ENCODE measurements at places on chromosomes 11 and 22.

- DNase-seq, result no peak
Observed at GRCh38 chr22:44850946-44851345, 98.6 kb downstream of the ARHGAP8 start.

GRCh38 chr11:1773994-1774550 is 10.3 kb upstream of the CTSD start:
- no peak for DNase-seq

- DNase-seq, result no peak
Observed at GRCh38 chr11:11211186-11211585, 141.9 kb downstream of the CSNK2A3 start.

GRCh38 chr22:38859581-38860282 is 12.3 kb downstream of the CBX6 start:
- no peak for DNase-seq

DNA sequence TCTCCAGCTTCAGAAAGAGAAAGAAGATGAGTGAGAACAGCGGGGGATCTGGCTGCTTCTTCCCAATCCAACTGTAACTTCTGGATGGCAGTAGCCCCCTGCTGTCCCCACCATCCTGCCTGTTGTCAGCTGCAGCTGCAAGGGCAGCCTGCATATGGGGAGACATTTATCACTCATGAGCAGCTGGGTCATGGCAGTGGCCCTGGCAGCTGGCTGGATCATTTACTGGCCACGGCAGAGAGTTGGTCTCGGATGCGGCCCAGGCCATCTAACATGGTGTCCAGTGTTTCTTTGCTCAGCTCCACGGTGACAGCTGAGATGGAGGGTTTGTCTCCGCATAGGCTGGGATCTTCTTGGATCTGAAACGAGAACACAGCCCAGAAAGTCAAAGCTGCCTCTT is 14.8 kb downstream of the COMMD9 start:
- no peak for DNase-seq

GRCh38 chr11:106276126-106276525 is 198.7 kb downstream of the AASDHPPT start:
- DNase-seq, result no peak

All from thoracic aorta (tissue), 2 donors.